Sciatic nerve (tissue), 2 donors: ENCODE measurements at places on chromosomes 2 and 18. TPM values are rescaled to one million over a fixed set of nuclear protein-coding genes. Genes with fewer than 3 reads are reported as not detected.

- no peak for DNase-seq
These were observed 107.2 kb upstream of the ZNF236 start for GRCh38 chr18:76715012-76715610.

DNA sequence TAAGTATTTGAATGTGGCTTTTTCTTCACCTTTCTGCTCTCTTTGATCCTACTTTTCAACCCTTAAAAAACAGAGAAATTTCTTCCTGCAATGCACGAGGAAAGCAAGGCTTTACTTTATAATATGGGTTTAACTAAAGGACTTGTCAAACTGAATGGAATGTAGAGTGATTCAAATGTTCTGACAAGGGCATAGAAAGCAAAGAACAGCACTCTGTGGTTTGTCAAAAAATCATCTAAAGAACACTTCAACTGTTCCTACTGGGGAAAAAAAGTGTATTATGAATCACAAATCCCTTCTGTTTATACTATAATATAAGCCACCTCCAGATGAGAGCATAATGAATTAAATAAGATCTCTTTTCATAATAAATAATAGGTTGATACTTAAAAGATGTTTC is 45.0 kb upstream of the RIT2 start:
- DNase-seq = no peak

DNA sequence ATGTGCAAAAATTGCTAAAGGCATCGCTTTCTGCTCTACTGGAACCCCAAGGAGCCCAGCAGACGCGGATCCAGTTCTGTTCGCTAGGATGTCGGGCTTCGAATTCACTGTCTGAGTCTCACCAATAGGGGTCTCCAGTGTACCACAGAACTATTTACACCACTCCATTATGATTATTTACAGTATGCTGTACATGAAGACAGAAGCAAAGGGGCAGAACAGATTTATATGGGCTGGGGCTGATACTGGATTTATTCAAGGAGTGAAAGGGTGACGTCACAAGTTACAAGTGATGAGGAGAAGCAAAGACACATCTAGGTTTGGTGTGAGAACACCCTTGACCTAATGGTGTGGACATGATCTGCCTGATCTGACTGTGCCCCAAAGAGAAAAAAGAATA is 185.3 kb upstream of the ATP5MC3 start:
- DNase-seq = no peak

- DNase-seq = no peak
These were observed 57.1 kb downstream of the ST3GAL5 start for GRCh38 chr2:85831735-85832134.

DNA sequence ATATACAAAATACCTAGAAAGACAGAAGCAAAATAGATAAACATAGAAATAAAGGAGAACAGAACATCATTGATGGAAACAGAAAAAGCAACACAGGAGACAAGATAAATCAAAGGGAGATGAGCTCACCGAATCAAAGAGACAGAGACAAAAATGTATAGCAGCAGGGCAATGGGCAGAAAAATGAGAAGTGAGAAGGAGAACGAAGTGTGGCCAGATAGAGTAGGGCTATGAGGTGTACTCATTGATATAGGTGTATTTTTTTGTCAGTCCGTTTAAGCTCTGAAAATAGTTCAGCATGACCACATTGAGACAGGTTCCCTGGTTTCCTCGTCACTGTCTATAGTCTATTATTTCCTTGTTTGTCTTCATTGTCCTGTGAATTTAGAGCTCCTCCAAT is 55.1 kb downstream of the SP100 start:
- no peak for DNase-seq

The SMPD4 gene
- 40.4 TPM for total RNA-seq

The GMPPA gene
- 25.9 TPM for total RNA-seq

The UGT1A8 gene
- not detected for total RNA-seq

The LYG1 gene
- total RNA-seq = 2.1 TPM

The C2orf78 gene
- total RNA-seq = not detected
